ENCODE measurements at places on chromosomes 11 and 22. TPM values are rescaled to one million over a fixed set of nuclear protein-coding genes. Genes with fewer than 3 reads are reported as not detected.

The CRYBB2 gene
- total RNA-seq = not detected

The DUSP8 gene
- total RNA-seq = 1.6 TPM

The OR10A4 gene
- total RNA-seq = not detected

The MOGAT2 gene
- not detected for total RNA-seq

The KRTAP5-10 gene
- total RNA-seq = not detected

The MYEOV gene
- 0.83 TPM for total RNA-seq

The CBLIF gene
- not detected for total RNA-seq

The UQCC3 gene
- 9.4 TPM for total RNA-seq

The PRAME gene
- total RNA-seq = not detected

The ALDH3B1 gene
- not detected for total RNA-seq

DNA sequence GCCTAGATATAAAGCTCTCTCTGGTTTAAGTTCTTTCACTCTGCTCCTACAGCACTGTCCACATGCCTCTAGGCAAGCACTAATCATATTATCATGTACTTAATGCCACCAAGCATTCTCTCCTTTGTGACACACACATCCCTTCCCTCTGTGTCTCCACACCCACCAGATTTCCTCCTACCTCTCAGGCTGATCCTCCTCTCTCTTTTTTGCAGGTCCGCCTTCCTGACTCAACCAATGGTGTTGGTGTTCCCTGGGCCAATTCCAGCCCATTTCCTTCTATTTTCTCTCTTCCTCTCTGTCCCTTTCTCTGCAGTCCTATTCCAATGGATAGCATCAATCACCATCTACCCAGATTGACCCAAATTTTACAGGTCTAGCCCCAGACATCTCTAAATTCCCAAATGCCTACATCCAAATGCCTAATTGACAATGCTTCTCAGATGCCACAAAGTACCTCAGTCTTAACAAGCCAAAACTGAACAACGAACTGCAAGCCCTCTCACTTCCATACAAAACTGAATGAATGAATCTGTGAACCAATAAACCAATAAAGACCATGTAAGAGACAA, 504 bp upstream of the ZNF215 start:
- DNase-seq = no peak

GRCh38 chr11:69075421-69076128, 26.8 kb downstream of the TPCN2 start:
- DNase-seq = no peak

DNA sequence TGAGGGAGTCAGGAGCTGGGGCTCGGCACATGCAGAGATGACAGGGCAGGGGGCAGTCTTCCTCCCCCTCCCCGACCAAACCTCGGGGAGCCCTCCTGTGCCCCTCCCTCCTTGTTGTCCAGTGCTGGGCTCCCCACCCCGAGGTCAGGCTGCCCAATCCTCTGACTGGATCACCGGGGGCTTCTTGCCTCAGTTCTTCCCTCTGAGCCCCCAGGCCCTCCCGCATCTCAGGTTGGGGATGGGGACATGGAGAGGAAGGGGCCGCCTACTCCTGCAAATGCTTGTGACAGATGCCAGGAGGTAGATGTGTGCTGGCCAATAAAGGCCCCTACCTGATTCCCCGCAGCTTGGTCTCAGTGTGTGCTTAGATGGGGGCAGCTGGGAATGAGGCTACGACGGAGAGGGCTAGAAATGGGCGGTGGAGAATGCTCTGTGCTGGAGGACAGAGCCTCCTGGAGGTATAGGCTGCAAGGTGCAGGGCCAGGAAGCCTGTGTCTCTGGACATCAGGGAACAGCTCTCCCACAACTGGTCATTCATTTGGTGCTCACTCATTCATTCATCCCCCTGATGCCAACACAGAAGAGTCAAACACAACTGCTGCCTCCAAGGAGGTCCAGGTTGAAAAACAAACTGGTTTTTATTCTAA, 8.4 kb downstream of the RHBDD3 start:
- DNase-seq = no peak

DNA sequence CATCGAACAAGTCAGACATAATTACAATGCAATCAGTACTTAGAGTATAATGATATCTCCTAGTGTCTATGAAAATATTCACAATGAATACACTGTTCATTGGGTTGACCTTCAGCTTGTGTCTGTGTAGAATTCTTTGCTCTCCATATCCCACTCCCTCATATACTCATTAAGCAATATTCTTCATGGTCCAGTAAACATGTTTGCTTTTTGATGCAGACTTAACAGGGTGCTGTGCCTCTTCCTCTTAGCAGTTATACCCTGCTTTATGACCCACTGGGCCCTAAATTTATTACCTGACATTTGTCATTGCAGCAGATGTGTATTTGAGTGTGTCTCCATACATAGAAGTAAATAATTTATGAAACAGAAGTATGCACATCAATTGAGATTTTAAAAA, 352.5 kb upstream of the CCDC179 start:
- DNase-seq = no peak

GRCh38 chr22:45320357-45320976, 10.7 kb downstream of the FAM118A start:
- no peak for DNase-seq

DNA sequence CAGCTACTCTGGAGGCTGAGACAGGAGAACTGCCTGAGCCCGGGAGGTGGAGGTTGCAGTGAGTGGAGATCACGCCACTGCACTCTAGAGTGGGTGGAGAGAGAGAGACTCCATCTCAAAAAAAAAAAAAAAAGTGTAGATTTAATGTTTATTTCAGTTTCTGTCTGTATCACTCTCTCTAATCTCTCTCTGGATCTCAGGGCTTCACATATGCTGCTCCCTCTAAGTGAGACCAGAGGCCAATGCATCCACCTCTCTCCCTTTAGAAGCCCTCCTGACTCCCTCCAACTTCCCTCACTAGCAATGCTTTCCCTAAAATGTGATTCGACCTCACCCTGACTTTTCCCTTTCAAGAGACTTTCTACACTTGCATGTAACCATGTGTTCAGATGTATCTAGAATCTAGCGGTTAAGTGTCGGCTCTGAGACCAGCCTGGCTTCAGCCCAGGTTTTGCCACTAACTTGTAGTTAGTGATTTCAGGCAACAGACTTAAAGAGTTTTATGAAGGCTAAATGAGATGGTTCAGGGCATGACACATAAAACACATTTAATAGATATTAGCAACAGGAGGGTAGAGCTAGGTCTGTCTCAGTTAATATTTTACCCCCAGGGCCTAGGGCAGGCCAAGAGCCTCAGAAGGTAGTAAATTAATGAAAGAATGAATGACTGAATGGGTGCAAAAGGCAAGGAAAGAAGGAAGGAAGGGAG, 364.3 kb downstream of the LARGE1 start:
- no peak for DNase-seq

DNA sequence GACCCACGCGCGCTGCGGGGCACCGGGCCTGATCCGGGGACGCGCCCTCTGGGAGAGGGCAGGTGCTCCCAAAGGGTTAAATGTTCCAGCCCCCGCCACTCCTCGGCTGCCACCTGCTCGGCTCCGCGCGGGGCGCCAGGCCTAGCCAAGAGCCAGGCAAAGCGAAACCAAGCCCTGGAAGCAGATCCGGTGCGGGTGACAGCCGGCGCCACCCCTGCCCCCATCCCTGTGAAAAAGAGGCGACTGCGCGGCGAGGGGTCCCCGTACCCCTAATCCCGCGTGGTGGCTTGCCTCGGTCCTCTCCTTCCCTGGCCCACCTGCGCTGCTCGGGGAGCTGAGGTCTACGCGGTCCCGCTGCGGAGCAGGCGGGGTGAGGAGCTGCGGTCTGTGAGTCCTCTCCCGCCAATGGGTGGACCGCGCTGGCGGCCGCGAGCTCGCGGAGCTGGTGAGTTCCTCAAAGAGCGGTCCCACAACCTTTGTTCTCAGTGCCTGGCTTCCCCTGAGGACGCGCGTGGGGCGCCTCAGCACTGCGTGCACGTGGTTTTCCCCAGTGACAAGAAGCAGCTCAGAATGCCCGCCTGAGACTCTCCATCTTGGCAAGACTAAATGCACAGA, at the start of gene ME3:
TSS of gene ME3 (minus strand) at position 610 of the 615 bp plus-strand sequence.
- DNase-seq = peak; percentile 86

GRCh38 chr11:115707180-115707905, 203.1 kb upstream of the CADM1 start:
- DNase-seq = no peak

DNA sequence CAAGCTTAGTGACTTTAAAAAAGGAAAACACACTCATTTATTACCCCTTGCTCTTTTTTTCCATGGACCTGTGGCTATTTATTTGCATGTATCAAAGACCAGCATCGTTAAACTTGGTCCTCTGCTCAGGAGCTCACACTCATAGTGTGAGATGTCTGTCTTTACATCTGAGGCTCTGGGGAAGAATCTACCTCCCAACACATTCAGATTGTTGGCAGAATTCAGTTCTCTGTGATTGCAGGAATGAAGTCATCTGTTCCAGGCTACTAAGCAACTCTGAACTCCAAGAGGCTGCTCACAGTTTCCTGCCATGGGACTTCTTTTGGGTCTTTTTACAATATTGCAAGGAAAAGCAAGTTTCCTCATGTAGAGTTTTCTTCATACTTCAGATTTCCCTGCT, 138.8 kb downstream of the LRRC4C start:
- no peak for DNase-seq

DNA sequence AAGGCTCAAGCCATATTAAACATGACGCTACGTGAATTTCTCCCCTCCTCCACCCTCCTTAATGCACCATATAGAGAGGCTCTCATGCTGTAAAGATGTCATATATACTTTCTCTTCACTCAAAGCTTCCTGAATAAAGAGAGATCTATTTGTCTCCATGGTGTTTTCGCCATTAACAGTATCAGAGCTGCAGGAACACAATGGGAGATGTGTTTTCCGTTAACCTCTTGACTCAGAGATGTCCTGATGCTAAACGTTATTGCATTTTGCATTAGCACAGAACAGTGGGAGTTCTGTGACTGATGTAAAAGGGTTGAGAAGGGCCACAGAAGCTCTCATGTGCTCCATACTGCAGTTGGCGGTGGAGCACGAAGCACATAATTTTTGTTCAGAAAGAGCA, 25.7 kb upstream of the BLID start:
- no peak for DNase-seq

GRCh38 chr11:12199231-12199948, 89.0 kb downstream of the MICAL2 start:
- DNase-seq = no peak

GRCh38 chr11:132134322-132134721, 763.9 kb downstream of the NTM start:
- no peak for DNase-seq

DNA sequence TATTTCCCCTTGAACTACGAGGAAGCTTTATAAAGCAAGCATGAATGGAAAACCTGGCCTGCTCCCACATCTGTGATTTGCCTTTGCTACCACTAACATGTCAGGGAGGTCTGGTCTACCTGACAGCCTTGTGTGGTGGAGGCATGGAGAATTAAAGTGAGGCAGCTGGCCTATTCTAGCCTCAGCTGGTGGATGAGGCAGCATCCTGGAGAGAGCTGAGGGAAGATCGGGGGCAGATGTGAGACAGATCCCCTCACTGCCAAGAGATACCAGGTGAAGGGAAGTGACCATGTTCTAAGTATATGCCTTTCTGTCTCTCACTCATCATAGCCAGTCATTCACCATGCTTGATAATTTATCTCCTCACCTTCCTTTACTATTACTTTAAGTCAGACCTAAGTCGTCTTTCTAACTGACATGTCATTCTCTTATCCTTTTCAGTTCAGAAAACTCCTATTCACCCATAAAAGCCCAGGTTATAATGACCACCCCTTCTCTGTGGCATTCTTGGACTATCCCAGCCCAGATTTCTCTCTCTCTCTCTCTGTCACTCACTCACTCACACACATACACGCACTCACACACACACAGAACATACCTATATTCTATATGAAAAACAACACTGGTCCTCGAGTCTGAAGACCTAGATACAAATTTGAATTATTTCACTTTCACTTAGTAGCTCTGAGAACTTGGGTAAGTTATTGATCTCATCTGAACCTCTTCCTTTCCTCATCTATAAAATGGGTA, 90.7 kb downstream of the CSNK2A3 start:
- no peak for DNase-seq

DNA sequence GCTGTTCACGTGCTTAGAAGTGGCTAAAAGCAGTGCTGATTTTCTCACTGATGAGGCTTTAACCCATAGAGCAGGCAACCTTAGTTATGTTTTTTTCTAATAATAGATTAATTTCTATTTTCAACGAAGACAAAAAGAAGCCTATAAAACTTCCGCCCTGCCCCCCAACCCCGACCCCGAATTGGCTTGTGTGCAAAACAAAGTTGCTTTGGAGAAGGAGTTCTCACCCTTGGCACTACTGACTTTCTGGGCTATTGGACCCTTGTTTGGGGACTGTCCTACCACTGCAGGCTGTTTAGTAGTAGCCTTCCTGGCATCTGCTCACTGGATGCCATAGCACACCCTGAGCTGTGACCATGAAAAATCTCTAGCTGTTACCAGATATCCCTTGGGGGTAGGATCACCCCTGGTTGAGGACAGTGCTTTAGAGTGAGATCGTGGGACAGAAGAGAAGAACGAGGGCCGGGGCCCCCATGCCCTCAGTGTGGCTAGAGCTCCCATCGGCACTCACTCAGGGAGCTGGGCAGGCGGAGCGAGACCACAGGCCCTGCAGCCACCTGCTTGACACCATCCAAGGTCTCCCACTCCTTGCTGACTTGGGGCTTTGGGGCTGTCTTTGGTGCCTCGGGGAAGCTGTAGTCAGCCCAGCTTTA, 16.9 kb downstream of the SLC37A2 start:
- DNase-seq = no peak

DNA sequence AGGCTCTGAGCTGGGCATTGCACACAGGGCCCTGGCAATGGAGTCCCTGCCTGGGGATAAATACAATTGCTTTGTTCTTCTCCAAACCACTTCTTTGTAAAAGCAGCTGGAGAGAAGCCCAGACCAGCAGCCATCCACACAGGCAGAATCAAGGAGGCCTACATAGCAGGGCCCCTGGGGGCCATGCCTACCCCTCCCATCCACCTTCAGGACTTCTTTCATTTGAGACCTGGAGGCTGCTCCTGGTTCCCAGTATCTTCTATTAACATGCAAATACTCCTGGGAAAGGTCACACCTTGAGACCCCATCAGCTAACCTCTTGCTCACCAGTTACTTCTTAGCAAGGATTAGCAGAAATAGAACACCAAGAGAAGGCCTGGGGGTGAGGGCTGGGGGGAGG, 511.1 kb downstream of the SOX6 start:
- DNase-seq = no peak

- DNase-seq = no peak
Observed at GRCh38 chr11:44852159-44852747, 98.4 kb downstream of the TP53I11 start.

DNA sequence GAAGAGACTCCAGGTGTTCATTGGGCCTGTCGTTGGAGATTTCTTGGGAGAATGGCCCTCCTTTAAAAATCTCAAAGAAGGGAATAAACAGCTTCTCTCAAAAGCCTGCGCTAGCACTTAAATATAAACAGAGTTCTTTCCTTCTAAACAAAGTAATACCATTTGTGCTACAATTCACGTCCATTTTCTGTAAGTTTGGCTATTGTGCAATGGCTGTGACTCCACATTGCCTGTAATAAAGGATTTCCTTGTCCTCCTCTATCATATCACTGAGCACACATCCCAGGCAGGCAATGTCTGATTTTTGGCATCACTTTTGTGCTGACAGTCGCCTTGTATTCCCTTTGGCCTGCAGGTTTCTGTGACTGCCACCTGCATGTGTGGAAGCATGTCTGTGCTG, 4.9 kb upstream of the ADAMTS8 start:
- DNase-seq = no peak

- DNase-seq = no peak
Observed at GRCh38 chr11:33018840-33019239, 3.2 kb downstream of the DEPDC7 start.

GRCh38 chr11:27777033-27777432, 76.8 kb upstream of the BDNF start:
- DNase-seq = no peak

- DNase-seq = peak; percentile 96
Observed at GRCh38 chr22:35552196-35552842, 11.7 kb downstream of the RASD2 start.

- no peak for DNase-seq
Observed at GRCh38 chr11:69387409-69387885, 93.5 kb downstream of the MYEOV start.
